Stimulated activated CD8-positive, alpha-beta memory T cell treated with anti-CD3 and anti-CD28 coated beads, Interleukin-2, amount 100 ng/mL, for 1 hour (primary cell): ENCODE measurements at places on chromosomes 12 and 14.

- no peak for DNase-seq
These were observed 251.6 kb upstream of the ARHGAP5 start for GRCh38 chr14:31825459-31825858.

GRCh38 chr12:14927267-14927666 lies 11.1 kb downstream of the ERP27 start:
- no peak for DNase-seq

DNA sequence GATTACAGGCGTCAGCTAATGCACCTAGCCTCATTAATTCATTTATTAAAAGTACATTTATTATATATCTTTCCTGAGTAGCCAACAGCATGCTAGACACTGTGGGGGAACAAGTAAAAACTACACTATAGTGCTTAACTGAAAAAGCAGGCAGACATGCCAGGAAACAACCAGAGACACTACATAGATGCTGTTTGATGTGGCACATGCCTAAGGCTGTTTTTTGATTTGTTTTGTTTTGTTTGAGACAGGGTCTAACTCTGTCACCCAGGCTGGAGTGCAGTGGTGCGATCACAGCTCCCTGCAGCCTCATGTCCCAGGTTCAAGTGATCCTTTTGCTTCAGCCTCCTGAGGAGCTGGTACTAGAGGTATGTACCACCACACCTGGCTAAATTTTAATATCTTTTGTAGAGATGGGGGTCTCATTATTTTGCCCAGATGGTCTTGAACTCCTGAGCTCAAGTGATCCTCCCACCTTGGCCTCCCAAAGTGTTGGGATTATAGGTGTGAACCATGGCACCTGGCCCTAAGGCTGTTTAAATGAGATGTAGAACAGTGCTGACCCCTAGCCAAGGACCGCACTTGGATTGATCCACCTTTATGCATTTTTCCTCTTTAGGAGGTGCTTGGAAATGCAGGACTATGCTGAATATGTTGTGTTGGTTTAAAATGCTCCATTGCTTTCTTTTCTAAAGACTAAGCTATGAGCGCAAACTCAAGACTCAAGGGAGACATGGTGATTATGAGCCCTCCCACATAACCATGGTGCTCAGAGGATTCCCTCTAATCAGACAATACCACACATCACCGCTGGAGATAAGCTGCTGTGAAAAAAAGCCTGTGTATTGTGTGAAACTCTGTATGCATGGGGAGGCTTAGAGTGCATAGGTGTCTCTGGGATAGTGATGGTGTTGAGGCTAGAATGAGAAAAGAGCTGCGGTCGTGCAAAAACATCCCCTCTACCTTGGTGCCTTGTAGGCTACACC lies 10.5 kb upstream of the C14orf93 start:
- DNase-seq, result no peak

- DNase-seq, result no peak
These were observed 2.1 kb upstream of the INHBE start for GRCh38 chr12:57452937-57453509.

GRCh38 chr12:132584429-132584828 lies 26.0 kb downstream of the LRCOL1 start:
- no peak for DNase-seq

- DNase-seq, result no peak
These were observed 416.6 kb downstream of the LRIG3 start for GRCh38 chr12:58503731-58504130.

- no peak for DNase-seq
These were observed 28.8 kb downstream of the P2RX4 start for GRCh38 chr12:121238604-121239350.
